ENCODE measurements at places on chromosomes 4 and X.

DNA sequence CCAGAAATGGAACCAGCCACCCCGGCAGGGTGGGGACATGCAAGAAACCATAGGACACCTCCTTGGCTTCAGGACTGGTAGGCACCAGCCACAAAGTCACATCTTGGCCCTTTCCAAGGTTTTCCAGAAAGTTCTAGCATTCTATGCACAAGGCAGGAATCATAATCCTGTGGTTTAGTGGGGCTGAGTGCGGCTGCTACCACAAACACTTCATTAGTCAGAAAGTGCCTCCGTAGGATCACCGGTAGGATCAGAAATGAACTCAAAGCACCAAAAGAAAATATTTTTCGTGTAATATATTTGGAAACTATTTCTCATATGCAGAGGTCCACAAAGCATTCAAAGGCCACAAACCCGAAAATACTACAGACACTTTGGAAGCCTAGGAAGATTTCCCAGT, 191.7 kb downstream of the PTTG2 start:
- no peak for DNase-seq

DNA sequence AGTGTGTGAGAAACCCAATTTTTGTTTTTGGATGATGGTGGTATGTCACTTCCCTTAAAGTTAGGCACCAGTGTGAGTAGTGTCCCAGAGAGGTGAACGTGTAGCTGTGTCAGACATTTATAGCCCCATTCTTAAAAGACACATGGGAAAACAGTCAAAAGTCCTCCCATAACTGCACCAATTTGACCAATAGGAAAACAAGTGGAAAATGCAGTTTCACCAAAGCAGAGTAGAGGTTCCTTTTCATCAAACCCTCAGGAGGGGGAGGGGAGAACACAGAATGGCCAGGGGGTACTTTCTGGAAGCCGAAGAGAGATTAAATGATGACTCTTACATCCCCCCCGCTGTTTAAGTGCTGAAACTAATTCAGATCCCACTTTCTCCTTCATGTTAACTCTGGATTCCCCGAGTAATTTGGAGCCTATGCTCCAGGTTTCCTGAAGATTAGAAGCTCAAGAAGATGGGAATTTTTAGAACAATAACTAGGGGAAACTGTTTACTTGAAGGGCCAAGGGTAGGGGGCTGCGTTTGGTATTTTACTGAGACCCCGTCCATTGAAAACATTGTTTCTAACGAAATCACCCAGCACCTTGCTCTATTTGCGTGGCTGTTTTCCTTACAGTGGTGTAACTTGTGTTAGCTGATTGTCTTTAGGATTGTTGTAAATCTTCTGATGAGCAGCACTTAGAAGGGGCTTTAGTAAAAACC, 2.1 kb upstream of the LEF1 start:
- DNase-seq = no peak

- no peak for DNase-seq
Observed at GRCh38 chr4:102789317-102789717, 28.5 kb upstream of the MANBA start.

DNA sequence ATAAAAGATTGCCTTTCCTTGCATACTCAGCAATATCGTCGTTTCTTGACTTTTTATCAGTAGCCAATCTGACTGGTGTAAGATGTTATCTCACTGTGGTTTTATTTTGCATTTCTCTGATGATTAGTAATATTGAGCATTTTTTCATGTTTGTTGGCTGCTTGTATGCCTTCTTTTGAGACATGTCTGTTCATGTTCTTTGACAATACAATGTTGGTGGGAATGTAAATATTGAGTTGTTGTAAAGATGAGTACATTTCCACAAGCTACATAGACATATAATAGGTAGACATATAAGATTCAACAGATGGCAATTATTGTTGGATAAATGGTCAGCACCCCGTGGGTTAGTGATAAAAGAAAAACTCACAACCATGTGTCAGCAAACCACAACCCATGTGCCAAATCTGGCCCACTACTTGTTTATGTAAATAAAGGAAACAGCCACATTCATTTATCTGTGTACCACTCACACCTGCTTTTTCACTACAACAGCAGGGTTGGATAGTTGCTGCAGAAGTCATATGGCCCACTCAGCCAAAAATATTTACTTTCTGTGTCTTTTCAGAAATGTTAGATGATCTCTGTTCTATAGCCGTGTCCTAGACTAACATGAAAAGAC, 153.1 kb upstream of the VCX start:
- no peak for DNase-seq

DNA sequence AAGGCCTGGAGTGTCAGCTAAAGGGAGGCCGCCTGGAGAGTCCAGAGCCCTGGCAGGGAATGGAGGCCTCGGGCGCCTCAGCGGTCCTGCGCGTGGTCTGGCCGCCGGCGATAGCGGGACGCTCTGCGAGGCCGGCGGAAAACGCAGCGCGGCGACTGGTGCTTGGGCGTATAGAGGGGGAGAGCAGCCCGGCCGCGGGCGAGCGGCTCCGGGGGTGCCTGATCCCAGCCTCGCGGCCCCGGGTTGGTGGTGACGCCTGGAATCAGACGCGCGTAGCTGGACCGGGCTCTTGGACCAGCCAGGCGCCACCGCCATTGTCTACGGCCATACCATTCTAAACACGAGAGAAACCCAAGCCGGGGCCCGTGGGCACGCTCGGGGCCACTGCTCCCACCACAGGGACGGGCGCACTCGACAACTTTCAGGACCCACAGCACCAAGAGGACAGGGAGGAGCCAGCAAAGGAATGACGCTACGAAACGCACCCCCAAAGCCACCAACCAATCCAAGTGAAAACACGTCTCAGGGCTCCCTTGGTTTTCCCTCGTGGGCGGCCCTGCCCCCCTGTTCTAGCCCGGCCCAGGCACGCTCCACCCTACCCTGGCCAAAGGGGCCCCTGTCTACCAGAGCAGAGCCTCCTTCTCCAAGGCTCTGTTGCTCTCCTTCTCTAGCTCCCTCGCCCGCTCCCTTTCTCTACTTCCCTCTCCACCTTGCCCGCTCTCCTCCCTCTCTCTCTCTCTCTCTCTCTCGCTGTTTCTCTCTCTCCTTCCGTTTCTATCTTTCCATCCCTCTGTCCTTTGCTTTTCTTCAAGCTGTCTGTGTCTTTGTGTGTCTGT, 7.8 kb downstream of the FRG2 start:
- DNase-seq = no peak

GRCh38 chr4:151247395-151247794, 29.6 kb upstream of the PRSS48 start:
- no peak for DNase-seq

DNA sequence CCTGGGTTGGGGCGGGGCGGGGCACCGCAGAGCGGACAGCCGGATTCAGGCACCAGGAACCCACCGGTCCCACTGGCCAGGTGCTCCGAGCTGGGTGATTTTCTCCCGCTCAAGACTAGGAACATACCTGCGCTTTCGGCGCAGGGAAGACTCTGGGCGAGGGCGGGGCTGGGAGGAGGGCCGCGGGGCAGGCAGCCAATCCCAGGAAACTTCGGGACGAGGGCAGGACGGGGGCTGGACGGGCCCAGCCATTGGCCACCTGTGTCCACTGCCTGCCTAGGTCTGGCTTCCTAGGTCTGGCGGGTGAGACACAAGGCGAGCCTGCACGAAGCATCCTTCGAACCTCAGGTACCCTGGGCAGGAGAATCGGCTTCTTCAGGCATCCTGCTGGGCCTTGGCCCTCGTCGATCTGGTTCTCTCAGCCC, 274 bp upstream of the ERVMER34-1 start:
- no peak for DNase-seq

DNA sequence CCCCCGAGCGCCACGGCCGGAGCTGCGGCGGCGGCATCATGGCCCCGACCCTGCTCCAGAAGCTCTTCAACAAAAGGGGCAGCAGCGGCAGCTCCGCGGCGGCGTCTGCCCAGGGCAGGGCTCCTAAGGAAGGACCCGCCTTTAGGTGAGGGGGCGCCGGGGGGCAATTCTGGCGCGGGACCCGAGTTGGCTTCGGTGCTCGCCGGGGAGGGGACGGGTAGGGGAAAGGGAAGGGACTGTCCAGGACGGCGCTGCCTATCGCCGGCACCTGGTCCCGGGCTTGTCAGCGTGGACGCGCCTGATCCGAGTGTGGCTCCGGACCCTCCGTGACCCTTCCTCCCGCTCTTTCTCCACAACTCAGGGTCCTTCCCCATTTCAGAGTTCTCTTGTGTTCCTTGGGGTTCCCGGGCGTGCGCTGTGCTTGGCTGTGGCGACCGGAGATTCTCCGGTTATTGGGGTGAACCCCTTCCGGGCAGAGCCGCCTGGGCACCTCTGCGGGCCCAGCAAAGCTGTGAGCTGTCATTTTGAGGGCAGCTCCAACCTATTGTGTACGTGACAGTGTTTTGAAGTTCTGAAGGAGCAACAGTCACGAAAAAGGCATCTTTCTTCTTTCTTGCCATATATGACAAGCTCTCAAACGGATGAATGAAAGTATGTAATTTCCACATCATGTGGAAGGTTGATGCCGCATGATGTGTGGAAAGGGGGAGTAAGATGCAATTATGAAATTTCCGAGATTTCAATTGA, 522 bp downstream of the FNIP2 start:
- DNase-seq = no peak

GRCh38 chrX:151225843-151226242, 49.5 kb downstream of the GPR50 start:
- no peak for DNase-seq
